ENCODE measurements at places on chromosomes 1 and 21.

DNA sequence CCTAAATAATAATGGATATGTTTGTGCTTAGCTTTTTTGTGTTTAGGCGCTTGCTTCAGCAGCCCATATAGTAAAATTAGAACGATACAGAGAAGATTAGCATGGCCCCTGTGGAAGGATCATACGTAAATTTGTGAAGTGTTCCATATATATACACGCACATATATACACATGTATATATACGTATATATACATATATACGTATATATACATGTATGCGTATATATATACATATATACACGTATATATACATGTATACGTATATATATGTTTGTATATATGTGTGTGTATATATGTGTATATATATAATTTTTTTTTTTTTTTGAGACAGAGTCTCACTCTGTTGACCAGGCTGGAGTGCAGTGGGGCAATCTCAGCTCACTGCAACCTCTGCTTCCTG, 17.4 kb downstream of the SNX27 start:
- DNase-seq = no peak

GRCh38 chr1:153493343-153493960, 33.0 kb upstream of the S100A7 start:
- no peak for DNase-seq

- DNase-seq = no peak
These were observed 25.4 kb upstream of the FMO1 start for GRCh38 chr1:171222936-171223335.

- no peak for DNase-seq
These were observed 30.4 kb downstream of the RIMS3 start for GRCh38 chr1:40634901-40635655.

- DNase-seq = no peak
These were observed 227.2 kb downstream of the OLFM3 start for GRCh38 chr1:101769520-101769919.

- DNase-seq = no peak
These were observed 64.1 kb downstream of the KIFAP3 start for GRCh38 chr1:170010443-170010842.

DNA sequence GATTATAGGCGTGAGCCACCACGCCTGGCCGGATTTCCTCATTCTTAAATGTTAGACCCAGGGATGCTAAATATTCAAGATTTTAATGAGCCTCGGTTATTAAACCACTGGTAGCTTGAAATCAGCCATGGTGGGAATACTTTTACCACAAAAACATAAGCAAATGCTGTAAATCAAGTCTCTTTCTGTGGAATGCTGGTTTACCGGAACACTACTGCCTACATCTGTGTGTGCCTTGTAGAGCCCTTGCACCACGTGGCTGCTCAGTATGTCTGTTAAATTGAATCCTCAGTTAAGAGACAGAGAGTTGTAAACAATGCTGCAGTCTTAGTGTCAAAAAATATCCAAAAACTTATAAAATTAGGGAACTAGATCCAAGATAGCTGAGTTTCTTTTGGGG, 26.8 kb upstream of the CNN3 start:
- DNase-seq = no peak

- no peak for DNase-seq
These were observed 30.5 kb upstream of the PTGS2 start for GRCh38 chr1:186710696-186711095.

- DNase-seq = no peak
These were observed 505 bp upstream of the GNPAT start for GRCh38 chr1:231240531-231240882.

DNA sequence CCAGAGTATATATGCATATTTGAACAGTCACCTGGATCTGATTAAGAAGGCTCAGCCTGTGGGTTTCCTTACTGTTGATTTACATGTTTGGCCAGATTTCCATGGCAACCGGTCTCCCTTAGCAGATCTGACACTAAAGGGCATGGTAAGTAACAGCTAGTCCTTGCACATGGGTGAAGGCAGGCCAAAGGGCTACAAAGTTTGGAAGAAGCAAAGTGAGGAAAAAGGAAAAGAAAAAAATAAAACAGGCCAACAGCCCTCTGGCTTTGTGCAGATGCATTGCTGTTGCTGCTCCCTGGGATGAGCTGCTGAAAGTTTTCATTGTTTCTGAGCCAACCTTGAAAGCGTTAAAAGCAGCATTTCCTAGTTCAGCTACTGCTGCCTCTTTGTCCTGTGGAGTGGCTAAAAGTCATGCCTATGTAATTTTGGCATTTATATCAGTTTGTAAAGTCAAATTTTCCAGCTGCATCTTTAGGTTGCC, 176.5 kb upstream of the HOOK1 start:
- no peak for DNase-seq

GRCh38 chr21:28455253-28455600, 537.5 kb downstream of the LTN1 start:
- no peak for DNase-seq

DNA sequence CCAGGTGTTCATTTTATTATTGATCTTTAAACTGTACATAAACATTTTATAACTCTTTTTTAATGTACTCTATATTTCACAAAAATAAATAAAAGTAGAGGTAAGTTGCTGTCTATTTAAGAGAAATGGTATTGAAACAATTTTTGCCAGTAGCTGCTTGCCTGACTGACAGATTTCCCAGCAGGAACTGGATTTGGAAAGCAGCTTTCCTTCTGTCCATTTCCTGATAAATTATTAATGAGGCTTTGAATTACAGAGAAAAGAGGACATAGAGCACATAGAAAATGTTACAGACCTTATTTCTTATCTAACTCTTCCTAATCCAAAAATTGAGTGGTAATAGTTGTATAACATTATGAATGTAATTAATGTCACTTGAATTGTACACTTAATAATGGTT, 79.7 kb upstream of the BCL10 start:
- no peak for DNase-seq

GRCh38 chr1:6536291-6536690, 18.0 kb downstream of the NOL9 start:
- no peak for DNase-seq

- no peak for DNase-seq
These were observed 32.3 kb downstream of the AGT start for GRCh38 chr1:230681599-230681998.

DNA sequence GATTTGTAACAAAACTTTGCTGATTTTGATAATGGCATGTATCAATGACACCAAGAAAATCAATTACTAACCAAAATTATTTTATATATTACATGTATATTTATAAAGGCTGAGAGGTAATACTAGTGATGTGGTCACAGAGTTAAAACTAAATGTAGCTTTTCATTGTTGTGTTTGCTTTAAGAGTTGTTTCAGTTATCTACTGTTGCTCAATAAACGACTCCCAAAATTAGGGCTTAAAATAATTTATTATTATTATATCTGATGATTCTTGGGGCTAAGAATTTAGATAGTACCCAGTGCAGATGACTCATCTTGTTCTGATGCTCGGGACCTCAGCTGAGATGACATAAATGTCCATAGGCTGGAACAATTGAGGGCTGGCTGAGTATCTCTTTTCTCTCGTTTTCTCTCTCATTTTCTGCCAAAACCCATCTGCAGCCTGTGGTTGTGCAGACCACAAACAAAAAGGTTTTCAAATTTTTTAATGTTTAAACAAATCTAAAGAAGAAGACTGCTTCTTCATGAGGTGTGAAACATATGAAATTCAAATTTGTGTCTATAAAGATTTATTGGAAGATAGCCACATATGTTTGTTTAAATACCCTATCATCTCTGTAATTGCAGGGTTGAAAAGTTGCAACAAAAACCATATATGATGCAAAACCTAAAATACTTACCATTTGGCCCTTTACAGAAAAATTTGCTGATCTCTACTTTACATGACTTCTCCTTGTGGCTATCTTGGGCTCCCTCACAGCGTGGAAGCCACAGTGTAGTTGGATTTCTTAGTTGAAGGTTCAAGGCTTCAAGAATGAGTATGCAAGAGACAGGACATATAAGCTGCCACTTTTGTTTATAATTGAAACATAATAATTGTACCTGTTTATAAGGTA, 14.8 kb upstream of the PTPRC start:
- DNase-seq = no peak

DNA sequence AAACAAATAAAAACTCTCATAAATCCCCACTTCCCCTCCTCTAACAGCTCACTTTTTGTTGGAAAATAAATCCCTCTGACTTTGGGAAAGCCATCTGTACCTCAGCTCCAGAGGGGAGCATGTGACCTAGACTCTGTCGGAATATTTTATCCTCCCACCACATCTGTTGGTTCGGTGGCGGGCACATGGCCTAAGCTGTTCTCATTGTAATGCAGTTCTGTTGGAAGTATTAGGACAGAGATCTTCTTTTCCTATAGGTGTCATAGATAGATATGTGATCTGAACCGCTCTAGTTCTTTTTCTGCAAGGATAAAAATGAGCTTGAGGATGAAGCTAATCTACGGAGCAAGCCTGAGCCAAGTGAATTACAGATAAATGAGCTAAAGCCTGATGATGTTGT, 50.5 kb upstream of the EPS8L3 start:
- DNase-seq = no peak

- DNase-seq = no peak
These were observed 471.8 kb upstream of the PRMT6 start for GRCh38 chr1:106584676-106585075.

GRCh38 chr21:41957991-41958766, 4.4 kb upstream of the C2CD2 start:
- no peak for DNase-seq

DNA sequence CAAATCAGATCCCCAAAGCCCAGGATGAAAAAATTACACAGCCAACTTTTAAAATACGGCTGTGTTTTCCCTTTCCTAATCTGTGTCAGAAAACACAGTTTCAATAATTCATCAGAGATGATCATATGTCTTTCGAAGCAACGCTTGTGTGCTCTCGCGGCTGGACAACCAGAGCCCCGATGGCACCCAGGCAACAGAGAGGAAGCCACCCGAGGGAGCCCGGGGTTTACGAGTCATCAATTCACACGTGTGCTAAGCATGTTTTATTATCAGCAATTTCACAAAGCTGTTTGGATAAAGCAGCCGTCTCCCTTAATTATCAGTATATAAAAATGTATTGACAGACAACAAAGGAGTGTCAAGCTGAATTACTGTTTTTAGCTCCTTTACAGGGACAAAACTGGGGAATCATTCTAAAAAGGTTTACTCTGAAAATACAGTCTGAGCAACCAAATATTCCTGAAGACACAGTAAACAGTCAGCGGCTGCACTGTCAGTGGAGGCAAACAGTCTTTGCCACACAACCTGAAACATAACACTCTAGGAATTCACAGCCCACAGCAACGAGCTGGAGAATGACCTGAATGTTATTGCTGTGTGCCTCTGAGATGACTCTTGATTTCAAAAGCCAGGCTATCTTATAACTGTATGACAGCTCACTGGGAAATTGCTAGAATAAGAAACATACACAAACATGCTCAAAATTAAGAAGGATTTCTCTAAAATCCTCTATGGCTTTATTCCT, 201.0 kb downstream of the SIPA1L2 start:
- DNase-seq = no peak

- no peak for DNase-seq
These were observed 163.2 kb upstream of the HMCN1 start for GRCh38 chr1:185570962-185571361.

- DNase-seq = no peak
These were observed 9.5 kb downstream of the TRAF5 start for GRCh38 chr1:211336161-211336560.

GRCh38 chr1:150748878-150749719, 16.5 kb downstream of the CTSS start:
- no peak for DNase-seq

DNA sequence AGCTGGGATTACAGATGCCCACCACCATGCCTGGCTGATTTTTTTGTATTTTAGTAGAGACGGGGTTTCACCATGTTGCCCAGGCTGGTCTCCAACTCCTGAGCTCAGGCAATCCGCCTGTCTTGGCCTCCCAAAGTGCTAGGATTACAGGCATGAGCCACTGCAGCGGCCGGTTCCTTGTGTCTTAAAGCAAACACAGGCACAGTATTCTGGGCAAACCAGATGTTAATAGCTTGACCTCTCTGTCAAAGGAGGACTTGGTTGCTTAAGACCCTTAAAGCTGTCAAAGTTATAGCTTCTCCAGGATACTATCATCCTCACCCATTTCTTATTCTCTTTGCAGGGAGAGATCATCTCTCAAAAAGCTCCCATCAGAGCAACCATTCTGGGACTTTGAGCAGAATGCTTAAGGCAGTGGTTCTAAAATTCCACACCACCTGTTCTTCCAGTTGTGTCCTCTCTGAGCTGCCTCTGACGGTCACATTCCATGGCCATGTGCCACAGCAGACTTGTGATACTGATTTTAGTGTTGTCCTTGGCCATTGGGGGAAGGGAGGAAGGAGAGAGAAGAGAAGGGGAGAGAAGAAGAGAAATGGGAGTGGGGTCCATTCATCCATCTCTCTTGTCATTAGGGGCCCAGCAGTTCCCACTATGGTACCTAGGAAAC, 81.8 kb downstream of the PBX1 start:
- DNase-seq = no peak

- DNase-seq = no peak
These were observed 72.1 kb downstream of the SLC45A1 start for GRCh38 chr1:8389958-8390535.

DNA sequence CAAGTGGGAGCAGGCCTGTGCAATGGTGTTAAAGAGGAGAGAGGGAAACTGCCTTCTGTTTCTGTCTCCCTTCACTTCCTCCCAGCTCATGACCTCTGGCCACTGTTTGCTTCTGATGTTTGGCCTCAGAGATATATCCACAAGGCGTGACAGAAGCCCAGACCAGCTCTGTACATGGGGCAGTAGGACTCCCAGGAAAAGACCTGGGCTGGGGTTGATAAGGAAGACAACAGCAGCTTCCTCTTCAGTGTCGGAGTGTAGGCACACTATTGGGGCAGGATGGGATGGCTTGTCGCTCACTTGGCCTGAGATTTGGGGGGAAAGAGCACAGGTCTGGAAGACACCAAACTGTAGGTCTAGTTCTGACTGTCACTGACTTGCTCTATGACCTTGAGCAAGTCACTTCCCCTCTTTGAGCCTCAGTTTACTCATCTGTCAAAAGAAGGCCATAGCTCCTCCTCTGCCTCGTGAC, 67.8 kb upstream of the KLHDC7A start:
- no peak for DNase-seq

GRCh38 chr1:189726806-189727205, 750.9 kb downstream of the BRINP3 start:
- DNase-seq = no peak

- no peak for DNase-seq
These were observed 35.3 kb downstream of the EPHB2 start for GRCh38 chr1:22745669-22746585.

DNA sequence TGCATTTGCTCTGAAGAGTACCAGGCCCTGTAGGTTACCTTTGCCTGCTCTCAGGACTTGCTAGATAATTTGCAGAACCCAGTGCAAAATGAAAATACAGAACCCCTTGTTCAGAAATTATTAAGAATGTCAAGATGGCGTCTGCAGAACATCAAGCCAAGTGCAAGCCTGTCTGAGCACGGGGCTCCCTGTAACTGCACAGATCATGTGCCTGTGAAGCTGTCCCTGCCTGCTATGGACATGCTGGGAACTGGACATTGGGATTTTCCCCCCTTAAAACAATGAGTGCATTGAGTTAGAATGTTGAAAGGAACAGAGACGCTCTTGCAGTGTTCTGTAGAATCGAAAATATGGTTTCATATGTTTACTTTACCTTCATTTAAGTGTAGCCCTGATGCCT, 2.9 kb downstream of the CLDN14 start:
- DNase-seq = no peak

- DNase-seq = no peak
These were observed 13.3 kb upstream of the PCBP3 start for GRCh38 chr21:45630066-45630694.

- DNase-seq = no peak
These were observed 299.1 kb upstream of the NRIP1 start for GRCh38 chr21:15363921-15364320.

Measured in activated T-cell treated with anti-CD3 and anti-CD28 coated beads, Interleukin-2, amount 50 U/mL, for 1 hour (primary cell).